Erythroblast (primary cell): ENCODE measurements at places on chromosomes 4 and X.

- DNase-seq: no peak
Observed at GRCh38 chr4:182291597-182292270, 48.5 kb downstream of the TENM3 start.

GRCh38 chrX:112233164-112233563, 150.6 kb upstream of the TRPC5 start:
- DNase-seq: no peak

DNA sequence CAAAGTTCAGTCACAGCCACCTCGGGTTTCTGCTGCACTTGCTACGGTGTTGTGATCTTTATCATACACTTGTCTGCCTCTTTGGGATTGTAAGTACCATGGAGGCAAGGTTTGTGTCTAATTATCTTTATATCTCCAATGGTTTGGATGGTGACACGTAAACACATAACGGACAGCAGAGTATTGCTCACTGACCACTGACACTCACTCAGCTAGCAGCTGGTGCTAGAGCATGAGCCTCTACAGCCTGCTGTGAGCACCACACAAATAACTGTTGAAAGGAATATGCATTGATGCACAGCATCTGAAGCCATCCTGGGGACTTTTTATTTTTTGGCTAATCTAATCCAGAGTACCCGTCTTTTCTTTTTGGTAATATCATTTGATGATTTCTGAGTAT, 156.0 kb downstream of the DCLK2 start:
- DNase-seq: no peak

- no peak for DNase-seq
Observed at GRCh38 chr4:109818268-109818667, 2.7 kb downstream of the GAR1 start.

- no peak for DNase-seq
Observed at GRCh38 chr4:154560824-154561231, 2.0 kb upstream of the FGB start.

DNA sequence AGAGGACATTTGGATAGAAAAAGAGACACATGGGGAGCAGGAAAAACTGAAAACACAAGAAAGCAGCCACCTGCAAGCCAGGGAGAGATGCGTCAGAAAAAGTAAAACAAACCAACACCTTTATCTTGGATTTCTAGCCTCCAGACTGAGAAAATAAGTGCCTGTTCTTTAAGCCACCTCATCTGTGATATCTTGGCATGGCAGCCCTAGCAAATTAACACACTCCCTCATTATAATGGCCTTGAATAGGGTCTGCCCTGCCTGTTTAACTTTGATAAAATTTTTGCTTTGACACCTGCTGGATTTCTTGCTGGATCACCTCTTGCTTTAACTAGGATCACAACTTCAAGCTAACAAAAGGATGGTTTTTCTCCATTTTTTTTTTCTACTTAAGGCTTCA, 1892.0 kb upstream of the IGFBP7 start:
- DNase-seq: no peak
